Dorsolateral prefrontal cortex (tissue), 122 donors: ENCODE measurements at places on chromosomes 5 and 9. TPM values are rescaled to one million over a fixed set of nuclear protein-coding genes. Genes with fewer than 3 reads are reported as not detected.

GRCh38 chr9:126483468-126484073 lies 130.2 kb upstream of the LMX1B start:
- no peak for DNase-seq

DNA sequence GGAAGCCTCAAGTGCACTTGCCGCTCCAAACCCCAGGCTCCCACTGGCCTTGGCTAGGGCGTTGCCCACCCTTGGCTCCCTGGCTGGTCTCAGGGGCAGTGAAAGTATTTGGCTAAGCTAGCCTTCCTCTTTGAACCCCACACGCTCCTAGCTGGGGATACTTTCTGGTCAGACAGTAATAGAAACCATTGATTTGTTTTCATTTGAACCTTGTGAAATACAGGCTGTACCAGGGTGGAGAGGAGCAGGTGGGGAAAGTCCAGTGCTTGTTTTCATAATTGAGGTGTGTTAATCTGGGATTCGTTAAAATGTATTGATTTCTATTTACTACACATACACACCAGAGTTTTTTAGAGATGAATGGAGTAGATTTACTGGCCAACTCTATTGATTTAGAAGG lies 45.9 kb upstream of the TRMT10B start:
- no peak for DNase-seq

- DNase-seq = no peak
Observed at GRCh38 chr5:85769347-85769746, 848.4 kb upstream of the COX7C start.

The P4HA2 gene
- total RNA-seq = 20.0 TPM

The SHOC1 gene
- not detected for total RNA-seq
